ELF-1 (cell line): ENCODE measurements at places on chromosomes 12 and 14.

GRCh38 chr12:66087365-66087943 lies 43.1 kb downstream of the LLPH start:
- DNase-seq, result peak; percentile 58

DNA sequence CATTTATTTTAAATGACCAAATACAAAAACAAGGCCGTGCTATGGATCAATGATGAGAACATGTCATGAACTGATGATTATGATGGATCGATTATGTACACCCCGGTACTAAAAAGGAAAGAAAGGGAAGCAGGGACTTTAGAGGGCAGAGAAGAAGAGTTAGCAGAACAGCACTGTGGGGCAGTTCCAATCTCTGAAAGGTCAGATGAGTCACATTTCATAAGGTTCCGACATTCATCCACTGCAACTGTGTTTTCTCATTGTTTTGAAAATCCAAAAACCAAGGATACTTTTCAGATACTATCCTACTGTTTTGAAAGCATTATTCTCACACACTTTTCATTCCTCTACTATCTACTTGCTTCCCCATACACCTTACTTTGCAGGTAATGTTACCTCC lies 169.3 kb downstream of the STXBP6 start:
- DNase-seq, result no peak

GRCh38 chr12:7073946-7074345 lies 13.4 kb downstream of the C1S start:
- DNase-seq, result no peak

GRCh38 chr12:111764120-111764821 lies 2.5 kb upstream of the ALDH2 start:
- no peak for DNase-seq

DNA sequence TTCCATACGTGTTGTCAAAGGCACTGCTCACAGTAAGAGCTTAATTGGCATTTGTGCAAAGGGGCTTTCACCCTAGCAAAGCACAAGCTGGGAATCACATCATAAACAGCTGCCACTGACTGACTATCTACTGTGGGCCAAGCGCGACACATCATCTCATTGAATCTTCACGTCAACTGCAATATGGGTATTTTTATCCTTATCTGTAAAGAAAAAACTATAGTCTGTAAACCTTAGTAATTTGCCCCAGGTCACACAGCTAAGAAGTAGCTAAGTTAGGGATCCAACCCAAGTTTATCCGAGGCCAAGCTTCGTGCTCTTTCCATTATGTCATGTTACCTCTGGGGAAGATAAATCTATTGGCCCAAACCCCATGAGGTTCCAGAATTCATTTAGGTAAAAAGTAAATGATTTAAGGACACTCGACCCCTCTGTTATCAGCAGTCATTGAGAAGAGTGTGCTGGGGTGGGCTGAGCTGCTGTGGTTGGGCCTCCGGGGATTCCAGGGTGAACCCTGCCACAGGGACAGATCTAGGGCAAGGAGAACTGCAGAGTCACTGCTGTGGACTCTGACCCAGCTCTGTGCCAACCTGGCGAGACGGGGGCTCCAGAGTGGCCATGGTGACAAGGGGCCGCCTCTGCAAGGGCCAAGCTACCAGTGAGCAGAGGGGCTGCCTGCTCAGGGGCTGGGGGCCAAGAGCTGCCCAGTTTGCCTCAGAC lies 27.6 kb downstream of the NCKAP5L start:
- no peak for DNase-seq

- DNase-seq, result no peak
Measured at GRCh38 chr12:19659501-19659900, 220.2 kb downstream of the AEBP2 start.

DNA sequence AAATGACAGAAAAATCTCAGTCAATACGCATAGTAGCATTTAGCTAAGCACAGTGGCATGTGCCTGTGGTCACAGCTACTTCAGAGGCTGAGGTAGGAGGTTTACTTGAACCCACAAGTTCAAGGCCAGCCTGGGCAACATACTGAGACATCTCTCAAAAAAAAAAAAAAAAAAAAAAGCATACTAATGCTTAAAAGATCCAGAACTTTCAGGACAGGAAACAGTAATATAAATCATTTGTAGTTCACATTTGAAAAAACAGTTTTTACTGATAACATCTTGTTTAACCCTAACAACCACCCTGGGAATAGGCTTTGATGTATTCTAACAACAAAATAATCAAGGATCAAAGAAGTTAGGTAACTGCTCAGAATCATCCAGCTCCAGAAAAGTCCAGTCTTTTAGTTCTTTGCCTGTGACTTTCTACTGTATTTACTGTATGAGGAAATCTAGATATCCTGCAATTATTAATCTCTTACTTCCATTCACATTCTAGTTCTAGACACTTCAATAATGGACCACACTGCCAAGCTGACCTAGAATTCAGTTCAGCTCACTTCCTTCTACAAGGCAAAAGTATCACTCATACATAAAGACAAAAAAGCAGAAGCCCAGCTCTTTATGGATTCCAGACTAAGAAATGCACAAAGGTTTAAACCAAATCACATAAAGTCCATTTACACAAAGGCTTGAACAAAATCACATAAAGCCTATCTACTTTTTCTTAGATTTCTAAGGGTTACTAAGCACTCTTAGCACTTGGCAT lies 28.5 kb downstream of the PAWR start:
- DNase-seq, result no peak

- DNase-seq, result peak; percentile 75
Measured at GRCh38 chr14:34223373-34224148, 238.5 kb downstream of the SPTSSA start.

DNA sequence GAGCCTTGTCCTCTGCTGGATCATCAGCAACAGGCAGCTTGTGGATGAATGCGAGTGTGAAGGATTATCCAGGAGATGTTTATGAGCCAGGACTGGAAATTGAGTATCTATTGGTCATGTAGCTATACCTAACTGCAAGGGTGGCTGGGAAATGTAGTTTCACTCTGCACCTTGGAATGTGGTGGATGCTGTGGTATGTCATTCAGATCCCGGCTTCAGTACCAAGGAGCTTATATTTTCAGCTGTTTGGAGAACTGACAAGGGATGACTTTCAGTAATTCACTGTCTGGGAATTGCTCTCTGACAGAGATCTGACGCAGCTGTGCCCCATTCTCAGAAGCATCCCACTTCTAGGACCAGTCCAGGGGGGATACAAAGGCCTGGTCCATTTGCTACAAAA lies 792.3 kb upstream of the NOVA1 start:
- DNase-seq, result no peak

DNA sequence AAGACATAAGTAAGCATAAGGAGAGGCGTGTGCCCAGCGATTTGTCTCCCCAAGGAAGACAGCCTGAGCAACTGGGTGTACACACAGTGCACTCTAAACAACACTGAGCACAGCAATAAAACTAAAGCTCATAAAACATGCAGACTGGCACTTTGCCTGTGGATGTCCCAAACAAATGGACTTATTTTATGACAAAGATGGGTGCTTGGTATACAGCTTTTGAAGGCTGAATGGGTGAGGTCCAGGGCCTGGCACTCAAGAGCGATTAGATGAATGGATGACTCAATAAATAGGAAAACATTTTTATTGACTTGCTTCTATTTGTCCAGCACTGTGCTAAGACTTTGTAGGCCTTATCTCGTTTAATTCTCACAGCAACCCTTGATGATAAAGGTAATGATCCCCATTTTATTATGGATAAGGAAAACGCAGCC lies 28.5 kb downstream of the LGMN start:
- DNase-seq, result no peak

GRCh38 chr14:59190372-59190771 lies 1.9 kb downstream of the DAAM1 start:
- DNase-seq, result no peak

DNA sequence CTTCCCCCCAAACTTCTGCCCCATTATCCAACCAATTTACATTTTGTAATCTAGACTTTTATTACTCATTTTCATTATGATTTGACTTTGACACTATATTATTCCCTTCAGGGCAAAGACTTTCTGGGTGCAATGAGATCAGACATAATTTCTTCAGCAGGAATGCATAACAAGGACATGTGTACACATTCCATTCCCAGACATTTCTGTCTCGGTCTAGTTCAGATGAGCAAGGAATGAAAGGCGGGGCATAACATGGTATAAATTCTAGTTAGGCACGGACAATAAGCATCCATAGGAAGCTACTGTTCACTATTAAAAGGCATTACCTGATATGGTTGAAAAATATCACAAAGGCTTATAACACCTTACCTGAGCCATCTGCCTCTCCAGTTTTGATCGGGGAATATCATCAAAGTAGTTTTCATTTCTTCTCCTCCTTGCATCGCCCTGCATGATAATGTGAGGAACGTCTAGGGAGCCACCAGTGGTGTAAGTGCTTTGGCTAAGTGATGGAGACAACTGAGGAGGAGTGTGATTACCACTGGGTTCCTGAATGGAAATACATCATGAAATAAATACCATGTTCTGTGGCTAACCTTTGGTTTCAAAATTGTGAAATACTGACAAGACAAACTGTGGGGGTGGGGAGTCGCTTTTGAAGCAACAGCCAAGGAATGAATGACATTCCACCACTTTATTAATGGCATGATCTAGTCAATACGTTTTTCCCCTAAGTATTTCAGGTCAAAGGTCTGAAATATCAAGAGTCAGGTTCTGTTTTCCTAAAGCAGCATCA lies 183.9 kb downstream of the APAF1 start:
- no peak for DNase-seq

- DNase-seq, result peak; percentile 5
Measured at GRCh38 chr12:118536306-118536906, 160.1 kb downstream of the SUDS3 start.

- DNase-seq, result no peak
Measured at GRCh38 chr14:25011095-25011494, 38.9 kb downstream of the STXBP6 start.

DNA sequence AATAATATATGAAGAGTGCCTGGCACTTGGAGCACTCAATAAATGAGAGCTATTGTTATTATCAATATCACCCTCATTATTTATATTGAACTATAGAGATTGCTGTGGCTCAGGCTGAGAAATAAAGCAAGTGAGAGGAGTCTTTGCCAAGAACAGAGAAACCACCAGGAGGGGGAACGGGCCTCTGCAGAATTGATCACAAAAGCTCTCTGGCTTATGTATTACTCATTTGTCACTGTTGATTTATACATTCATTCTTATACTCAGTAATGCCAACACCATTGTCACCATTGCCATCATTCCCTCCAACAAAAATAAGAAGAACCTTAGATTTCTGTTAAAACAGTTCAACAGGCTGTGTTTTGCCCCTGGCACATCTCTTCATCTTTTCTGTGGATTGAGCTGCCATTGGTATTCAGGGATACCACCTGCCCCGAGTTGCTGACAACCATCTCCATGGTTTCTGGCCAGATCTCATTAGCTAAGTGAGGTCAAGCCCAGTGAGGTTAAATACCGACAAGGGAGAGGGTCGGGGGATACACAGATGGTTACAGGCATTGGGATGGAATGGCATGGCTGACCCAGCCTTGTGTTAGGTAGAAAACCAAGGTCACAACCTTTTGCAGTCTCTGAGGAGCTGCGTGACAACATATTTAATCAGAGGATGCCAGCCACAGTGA lies 21.8 kb upstream of the PCNX1 start:
- DNase-seq, result no peak

- DNase-seq, result no peak
Measured at GRCh38 chr12:120102189-120103043, 14.1 kb downstream of the RAB35 start.

DNA sequence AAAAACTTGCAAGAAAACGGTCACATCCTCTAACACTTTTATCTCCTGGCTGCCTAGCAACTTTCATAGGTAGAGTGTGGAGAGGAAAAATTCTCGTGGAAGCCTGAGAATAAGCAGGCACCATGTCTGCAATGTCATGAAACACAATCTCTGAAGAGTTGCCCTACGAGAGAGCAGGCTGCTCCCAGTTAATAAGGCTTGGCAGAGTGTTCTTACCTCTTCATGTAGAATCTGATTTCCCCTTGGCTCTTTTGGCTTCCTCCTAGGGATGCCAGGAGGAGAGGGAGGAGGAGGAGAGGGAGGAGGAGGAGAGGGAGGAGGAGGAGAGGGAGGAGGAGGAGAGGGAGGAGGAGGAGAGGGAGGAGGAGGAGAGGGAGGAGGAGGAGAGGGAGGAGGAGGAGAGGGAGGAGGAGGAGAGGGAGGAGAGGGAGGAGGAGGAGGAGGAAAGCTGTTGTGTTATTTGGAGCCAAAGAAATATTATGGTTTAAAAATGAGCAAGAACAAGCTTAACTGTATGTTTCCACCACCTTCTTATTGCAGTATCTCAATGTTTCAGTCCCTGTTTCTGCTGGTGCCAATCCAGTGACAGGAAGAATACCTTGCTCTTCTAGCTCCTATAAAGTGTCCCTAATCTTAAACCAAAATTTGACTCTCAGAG lies 52.9 kb downstream of the EGLN3 start:
- no peak for DNase-seq

DNA sequence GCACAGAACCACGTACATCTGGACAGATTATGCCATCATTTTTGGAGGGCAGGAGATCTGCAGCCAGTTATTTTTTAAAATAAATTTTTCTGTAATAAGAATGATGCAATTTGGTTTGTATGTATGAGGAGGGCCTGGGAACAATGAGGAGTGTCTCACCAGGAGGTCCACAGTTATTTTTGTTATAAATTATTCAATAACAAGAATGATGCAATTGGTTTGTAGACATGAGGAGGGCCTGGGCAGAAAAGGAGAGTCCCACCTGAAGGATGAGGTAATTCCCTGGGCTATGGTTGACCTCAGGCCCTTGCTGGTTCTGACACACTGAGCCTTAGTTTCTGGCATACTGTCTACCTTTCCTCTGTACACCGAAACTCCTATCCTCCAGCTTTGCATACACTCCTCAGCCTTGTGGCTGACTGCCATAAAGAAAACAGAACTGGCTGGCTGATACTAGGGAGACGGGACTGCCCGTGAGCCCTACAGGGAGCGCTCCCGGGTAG lies 9.0 kb upstream of the DCD start:
- no peak for DNase-seq

DNA sequence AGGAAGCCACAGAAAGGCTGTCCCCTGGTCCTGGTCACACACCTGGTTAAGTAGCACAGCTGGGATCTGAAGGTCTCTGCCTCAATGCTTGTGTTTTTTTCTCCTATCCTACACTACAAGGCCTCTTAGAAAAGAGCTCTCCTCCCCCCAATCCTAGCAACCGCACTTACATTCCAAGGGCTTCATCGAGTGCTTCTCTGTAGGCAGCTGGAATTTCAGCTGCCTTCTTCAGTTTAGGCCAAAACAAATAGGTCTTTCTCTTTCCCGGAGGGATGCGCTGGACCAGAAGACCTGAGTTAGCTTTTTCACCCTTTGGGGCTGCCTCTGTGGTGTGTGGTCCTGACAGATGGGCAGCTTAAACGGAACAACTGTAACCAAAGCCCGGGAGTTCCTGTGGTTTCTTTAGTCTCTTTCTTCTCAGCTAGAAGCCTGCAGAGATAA lies 109.7 kb downstream of the GPATCH2L start:
- DNase-seq, result peak; percentile 49

- DNase-seq, result peak; percentile 90
Measured at GRCh38 chr12:124734224-124734788, 129.4 kb downstream of the SCARB1 start.

GRCh38 chr12:132465269-132466190 lies 24.4 kb upstream of the FBRSL1 start:
- no peak for DNase-seq

- no peak for DNase-seq
Measured at GRCh38 chr12:31991815-31992214, 32.6 kb downstream of the RESF1 start.
